Fibroblast of pulmonary artery (primary cell): ENCODE measurements at places on chromosomes 5 and 9.

- DNase-seq, result no peak
Measured at GRCh38 chr9:116320290-116320689, 166.7 kb downstream of the PAPPA start.

GRCh38 chr5:150491876-150492275 is 16.1 kb upstream of the NDST1 start:
- no peak for DNase-seq

- no peak for DNase-seq
Measured at GRCh38 chr5:119316906-119317305, 38.9 kb upstream of the TNFAIP8 start.

- DNase-seq, result peak; percentile 73
Measured at GRCh38 chr5:123752552-123753179, 240.7 kb downstream of the CSNK1G3 start.

- DNase-seq, result no peak
Measured at GRCh38 chr9:106417685-106418084, 445.3 kb upstream of the ZNF462 start.

DNA sequence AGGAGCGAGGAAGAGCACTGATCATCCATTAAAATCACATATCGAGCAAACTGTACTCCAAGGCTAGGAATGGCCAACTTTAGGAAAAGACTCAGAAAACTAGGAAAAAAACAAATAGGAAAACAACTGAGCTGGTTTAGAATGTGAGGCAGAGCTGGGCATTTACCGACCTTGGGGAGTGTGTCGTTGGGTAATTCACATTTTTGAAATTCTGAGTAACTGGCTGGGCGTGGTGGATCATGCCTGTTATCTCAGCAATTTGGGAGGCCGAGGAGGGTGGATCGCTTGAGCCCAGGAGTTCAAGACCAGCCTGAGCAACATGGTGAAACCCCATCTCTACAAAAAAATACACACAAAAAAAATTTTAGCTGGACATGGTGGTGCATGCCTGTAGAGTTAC is 70.1 kb downstream of the ZFAND5 start:
- DNase-seq, result peak; percentile 41

DNA sequence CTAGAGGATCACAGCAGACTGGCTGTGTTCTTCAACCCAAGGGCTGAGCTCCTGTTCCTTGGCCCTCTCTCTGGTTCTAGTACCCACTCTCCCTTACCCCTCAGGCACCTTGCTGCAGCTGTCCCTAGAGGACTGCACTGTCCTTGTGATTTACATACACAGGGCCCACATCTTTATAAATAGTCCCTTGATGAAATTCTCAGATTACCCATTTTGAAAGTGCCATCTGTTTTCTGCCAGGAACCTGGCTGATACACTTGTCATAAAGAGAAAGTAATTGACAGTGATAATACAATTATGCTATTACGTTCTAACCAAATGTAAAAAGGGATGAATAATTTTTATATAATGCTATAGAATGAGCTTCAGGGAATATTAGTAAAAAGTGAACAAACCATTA is 16.5 kb upstream of the SPARC start:
- DNase-seq, result no peak

DNA sequence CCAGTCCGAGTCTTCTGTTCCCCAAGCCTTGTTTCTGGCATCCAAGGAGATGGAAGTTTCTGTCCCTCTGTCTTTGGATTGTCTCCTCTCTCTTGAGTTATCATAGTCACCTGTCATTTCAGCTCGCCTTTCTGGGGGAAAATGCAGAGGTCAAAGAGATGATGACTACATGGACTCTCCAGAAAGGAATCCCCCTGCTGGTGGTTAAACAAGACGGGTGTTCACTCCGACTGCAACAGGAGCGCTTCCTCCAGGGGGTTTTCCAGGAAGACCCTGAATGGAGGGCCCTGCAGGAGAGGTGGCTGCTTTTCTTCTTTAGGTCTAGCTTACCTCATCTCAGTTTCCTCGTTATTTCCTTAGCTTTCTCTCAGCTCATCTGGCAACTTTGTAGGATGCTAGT is 25.1 kb downstream of the ERAP2 start:
- no peak for DNase-seq

DNA sequence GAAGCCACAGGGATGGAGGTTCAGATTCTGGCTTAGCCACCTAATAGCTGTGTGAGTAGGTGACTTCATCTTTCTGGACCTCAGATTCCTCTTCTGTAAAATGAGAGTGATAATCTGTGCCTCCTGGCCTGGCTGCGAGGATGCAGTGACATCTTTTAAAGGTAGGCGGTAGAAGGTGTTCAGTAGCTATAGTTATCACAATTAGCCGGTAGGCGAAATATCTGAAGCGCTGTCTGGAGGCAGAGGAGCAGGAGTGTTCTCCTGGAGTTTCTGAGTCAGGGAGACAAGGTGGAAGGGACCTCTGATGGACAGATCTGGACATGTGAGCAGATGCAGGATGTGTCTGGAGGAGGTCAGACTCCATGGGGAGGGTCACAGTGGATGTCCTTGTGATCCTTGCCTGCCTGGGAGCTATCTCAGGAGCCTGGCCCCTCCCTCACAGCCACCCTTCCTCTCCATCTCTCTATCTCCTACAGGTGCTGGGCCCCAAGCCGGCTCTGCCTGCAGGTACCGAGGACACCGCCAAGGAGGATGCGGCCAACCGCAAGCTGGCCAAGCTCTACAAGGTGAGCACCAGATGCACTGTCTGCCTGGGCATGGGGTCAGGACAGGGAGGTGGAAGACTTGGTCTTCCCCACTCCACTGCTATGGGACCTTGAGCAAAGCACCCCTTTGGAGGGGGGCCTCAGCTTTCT is 45.6 kb downstream of the GSN start:
- no peak for DNase-seq

- no peak for DNase-seq
Measured at GRCh38 chr5:151619812-151620460, 28.8 kb upstream of the FAT2 start.

- DNase-seq, result no peak
Measured at GRCh38 chr5:114362197-114362976, 517 bp downstream of the KCNN2 start.

GRCh38 chr9:117101008-117101407 is 313.8 kb downstream of the ASTN2 start:
- no peak for DNase-seq

DNA sequence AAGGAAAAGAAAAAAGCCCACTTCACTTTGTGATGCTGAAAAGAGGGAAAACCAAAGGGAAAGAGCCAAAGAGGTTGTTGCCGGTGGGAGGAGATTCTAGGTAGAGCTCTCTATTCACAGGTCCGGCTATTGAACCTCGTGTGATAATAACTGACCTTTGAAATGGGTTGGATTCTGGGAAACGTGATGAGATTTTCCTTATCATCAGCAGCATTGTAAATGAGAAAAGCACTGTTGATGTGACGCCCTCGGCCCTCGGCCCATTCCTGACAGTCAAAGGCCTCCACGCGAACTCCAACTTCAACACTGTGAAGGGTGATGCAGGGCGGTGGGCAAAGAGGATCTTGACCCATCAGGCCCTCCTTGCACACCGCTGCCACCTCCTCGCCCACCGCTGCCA is 43.3 kb downstream of the ZCCHC9 start:
- DNase-seq, result no peak

DNA sequence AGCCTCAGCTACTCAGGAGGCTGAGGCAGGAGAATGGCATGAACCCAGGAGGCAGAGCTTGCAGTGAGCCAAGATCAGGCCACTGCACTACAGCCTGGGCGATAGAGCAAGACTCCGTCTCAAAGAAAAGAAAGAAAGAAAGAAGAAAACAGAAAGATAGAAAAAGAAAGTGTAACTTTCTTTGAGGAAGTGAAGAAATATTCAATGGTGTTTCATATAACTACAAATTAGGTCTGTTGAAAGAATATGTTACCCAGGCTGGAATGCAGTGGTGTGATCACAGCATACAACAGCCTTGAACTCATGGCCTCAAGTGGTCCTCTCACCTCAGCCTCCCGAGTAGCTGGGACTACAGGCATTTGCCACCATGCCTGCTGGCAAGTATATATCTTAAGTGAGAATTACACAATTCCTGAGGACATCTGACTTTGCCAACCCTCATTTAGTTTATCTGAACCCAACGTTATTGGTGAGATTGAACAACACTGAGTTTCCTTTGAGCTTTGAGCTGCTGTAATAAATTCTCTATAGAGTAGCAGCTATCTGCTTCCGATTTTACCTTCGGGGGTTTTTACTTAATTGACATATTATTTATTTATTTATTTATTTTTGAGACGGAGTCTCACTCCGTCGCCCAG is 2.0 kb upstream of the FAF2 start:
- DNase-seq, result no peak
